ENCODE measurements at places on chromosomes 11 and 22.

DNA sequence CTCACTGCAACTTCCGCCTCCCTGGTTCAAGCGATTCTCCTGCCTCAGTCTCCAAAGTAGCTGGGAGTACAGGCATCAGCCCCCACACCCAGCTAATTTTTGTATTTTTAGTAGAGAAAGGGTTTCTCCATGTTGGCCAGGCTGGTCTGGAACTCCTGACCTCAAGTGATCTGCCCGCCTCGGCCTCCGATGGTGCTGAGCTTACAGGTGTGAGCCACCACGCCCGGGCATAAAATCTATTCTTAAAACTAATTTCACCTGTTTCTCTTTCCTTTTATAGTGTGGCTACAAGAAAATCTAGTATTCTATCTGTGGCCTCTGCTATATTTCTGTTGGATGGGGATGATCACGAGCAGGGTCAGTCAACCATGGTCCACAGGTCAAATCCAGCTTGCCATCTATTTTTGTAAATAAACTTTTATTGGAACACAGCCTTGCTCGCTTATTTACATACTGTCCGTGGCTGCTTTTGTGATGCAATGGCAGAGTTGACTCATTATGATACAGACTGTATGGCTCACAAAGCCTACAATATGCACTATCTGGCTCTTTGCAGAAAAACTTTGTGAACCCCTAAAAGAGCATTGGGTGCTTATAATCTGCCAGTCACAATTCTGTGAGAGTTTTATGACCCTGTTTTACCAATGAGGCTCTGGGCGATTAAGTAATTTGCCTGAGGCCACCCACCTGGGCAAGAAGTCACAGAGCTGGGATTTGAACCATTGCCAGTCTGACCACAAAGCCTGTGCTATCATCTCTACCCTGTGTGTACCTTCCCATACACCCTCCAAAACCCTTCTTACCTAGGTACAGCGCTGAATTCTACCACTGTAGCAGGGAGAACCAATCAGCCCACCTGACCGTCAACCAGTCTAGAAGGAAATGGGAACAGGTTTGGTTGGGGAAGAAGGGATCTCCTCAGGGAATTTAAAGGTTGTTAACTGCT lies 28.3 kb downstream of the SLC1A2 start:
- DNase-seq, result peak; percentile 21

GRCh38 chr11:105780781-105781525 lies 171.1 kb downstream of the GRIA4 start:
- DNase-seq, result no peak

DNA sequence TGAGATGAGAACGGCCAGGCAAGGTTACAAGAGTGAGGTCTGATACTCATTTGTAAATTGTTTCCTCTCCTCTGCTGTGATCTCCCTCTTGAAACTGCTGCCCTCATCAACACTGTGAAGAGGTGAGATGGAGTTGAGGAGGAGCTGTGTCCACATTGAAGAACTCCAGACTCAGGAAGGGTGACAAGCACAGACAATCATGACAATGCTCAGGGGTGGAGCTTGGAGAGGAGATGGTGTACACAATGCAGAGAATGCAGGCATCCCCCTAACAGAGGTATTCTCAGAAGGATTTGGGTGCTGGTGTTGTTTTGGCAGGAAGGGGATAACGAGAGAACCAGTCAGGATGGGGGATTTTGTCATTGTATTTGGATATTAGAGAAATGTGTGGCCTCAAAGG lies 21.5 kb upstream of the MMP7 start:
- no peak for DNase-seq

- DNase-seq, result no peak
Measured at GRCh38 chr11:131537748-131538147, 167.3 kb downstream of the NTM start.

DNA sequence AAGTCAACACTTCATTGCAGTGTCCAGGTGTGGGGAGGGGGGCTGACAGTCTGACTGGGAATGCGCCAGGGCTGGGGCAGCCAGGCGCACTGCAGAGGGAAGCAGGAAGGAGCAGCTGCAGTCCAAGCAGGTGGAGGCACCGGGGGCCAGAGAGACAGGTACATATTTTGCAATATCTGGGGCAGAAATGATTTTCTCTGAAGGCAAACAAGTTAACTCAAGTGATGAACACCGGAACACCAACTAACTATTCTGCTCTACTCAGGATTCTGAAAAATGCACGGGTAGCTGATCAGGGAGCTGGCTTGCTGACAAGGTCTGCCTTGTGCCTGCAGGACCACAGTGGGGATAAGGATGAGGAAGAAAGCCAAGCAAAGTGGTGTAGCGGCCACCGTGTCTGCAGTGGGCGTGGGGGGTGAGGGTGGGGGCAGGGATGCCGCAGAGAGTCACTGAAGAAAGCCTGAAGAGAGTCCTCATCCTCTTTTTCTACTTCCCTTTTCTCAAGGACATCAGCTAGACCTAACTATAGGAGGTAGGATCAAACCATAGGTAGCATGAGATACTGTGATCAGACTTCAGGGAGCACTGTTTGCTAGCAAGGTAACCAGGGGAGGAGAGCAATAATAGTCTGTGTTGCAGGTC lies 83.4 kb downstream of the SCN3B start:
- no peak for DNase-seq
